ENCODE measurements at places on chromosomes 5 and 9.

DNA sequence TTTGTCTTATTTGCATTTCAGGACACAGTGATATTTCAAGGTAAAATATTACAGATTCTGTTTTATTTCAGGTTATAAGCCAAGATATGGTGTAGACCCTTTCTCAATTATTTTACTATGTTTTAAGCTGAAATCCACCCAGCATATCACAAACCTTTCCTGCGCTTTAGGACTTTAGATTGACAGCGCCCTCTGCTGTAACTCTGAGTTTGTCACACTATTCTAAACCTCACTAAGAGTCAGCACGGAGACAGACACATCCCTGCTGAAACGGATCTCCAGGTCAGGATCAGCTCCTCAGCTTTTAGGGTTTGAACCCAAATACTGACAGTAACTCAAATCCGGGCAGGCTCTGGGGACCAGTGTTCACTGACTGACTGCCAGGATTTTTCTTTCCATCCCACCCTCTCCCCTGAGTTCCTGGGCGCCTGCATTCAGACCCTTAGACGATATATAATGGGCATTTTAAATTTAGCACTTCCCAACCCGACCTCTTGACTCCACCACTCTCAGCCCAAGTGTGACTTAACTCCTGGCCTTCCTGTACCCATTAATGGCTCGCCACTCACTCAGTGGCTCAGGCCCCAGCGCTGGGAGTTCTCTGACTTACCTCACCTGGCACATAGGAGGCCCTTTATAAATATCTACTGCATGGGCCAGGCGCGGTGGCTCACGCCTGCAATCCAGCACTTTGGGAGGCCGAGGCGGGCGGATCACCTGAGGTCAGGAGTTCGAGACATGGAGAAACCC lies 33.5 kb downstream of the TLX3 start:
- peak; percentile 55 for DNase-seq

DNA sequence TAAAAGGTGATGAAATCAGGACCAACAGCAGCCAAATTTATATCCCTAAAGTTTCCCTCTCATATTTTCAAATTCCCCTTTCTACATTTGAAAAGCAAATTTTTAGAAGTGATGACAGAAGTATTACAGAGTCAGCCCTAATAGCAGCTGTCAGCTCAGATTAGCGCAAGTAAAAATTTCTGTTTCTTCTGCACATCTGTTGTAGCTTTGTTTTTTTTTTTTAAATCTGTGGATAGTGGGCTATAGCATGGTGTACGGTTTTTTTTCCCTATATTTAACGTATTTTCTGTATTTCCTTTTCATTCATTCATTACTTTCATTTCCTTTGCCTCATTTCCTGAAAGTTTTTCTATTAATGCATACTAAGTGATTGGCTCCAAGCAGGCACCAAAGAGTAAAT lies 99.1 kb downstream of the MACIR start:
- no peak for DNase-seq

DNA sequence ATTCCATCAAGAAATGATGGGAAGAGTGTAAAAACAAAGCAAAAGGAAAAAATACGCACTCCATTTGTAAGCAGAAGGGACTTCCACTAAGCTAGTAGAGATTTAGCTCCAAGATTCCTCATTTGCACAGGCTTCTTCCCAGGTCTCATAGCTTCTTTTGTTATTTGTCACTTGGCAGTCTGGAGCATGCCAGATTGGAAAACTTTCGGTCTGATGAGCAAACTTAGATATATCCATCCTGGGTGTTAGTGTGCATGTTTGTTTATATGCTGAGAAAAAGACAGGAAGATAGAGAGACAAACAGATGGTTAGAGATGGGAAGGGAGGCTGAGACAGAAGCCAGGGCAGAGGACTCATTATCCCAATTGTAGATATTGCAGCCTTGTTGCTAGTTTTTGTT lies 1644.5 kb upstream of the NUDT12 start:
- DNase-seq = no peak

DNA sequence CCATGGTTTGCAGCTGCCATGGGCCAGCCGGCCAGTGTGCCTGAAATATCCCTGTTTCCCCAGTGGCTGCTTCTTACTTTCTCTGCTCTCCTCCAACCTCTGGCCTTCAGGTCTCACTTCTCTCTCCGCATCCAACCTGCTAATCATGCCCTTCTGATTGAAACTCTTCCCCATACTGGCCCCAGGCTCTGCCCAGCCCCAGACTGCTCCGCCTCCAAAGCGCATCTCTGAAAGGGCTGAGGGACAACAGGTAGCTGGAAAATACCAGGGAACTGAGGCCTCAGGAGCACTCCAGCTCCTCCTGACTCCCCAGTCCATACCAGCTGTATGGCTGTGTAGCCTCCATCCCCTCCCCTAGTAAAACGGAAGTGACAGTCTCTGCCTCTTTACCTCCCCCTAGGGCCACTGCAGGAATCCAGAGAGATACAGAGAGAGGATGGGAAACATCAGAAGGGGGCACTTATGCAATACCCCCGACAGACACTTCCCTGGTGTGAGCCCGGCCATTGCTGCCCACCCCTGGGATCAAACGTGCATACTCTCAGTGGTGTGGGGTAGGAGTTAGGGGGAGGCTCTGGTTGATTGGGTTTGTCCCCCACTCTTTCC lies 34.2 kb downstream of the PAX5 start:
- no peak for DNase-seq

DNA sequence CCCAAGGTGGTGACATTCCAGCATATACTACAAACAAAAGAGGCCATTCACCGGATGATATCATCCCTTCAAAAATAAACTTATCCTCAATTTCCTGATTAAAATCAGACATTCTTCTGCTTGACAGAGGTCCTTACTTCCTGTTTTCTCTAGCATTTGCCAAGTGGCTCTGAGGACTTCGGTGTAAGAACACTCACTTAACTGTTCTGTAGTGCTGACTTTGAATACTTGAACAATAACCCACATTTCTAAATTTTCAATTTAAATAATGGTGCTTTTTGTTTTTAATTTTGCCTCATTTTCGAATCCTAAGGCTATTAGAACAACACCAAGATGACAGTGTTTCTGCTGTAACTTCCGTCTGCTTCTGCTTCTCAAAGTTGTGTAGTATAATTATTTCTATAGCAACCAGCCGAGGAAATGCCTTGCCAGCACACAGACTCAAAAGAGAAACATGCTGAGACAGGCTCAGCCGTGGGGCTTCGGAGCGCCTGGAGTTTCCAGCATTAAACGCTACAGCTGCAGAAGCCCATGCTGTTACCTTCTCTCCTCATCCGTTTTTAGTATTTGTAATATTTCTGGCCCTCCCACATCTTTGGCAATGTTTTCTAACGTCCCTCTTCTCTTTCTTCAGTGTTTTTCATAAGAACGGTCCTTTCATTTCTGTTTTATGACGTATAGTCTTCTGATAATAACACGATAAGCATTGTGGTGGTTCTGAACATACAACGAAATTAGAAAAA lies 19.5 kb upstream of the ANXA1 start:
- DNase-seq = peak; percentile 86

DNA sequence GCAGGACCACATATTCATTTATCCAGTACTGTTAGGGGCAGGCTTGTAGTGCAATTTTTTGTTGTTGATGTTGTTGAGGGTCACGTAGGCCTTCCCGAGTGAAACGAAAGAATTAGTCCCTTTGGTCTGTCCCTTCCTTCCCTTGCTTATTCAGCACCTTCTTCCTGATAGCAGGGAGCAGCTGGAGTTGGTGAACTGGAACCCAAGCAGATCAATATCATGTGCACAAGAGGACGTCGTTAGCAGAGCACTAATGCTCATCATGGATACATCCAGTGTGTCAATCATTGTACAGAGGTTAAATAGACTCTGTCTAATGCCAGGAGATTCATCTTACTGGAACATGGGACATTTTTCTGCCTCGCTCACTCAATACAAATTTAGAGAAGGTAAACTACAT lies 33.0 kb upstream of the MAP1B start:
- no peak for DNase-seq

GRCh38 chr5:172169216-172169615 lies 18.8 kb downstream of the STK10 start:
- DNase-seq = no peak

Measured in AML-193 (cell line).